ENCODE measurements at places on chromosomes 16 and 17.

- DNase-seq: peak; percentile 73
Measured at GRCh38 chr16:68902003-68902968, 59.0 kb downstream of the TANGO6 start.

DNA sequence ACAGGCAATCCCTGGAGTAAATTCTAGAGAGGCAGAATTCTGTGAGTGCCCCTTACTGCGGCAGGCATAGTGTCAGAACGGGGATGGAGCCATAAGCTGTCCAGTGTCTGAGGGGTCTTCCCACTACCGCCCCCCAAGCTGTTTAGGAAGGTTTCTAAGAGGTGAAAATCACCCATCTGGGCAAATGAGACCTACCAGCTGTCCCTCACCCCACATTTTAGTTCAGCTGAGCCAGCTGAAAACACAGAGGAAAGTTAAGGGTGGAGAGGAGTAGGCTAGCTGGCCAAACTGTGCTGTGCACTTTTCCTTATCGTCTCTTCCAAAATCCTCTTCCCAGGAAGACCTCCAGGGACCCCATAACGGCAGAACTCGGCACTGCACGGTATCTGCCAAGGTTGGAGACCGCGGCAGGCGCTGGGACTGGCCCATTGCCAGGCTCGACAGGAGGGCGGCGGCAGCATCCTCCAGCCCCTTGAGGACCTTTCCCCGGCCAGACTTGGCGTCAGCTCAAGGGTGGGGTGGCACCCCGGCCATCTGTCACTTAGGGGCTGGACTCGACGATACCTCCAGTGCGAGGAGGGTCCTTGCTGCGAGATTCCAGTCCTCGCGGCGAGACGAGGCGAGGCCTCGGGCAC, 955 bp downstream of the ACLY start:
- DNase-seq: no peak

- no peak for DNase-seq
Measured at GRCh38 chr17:55414983-55415382, 6.7 kb downstream of the MMD start.

DNA sequence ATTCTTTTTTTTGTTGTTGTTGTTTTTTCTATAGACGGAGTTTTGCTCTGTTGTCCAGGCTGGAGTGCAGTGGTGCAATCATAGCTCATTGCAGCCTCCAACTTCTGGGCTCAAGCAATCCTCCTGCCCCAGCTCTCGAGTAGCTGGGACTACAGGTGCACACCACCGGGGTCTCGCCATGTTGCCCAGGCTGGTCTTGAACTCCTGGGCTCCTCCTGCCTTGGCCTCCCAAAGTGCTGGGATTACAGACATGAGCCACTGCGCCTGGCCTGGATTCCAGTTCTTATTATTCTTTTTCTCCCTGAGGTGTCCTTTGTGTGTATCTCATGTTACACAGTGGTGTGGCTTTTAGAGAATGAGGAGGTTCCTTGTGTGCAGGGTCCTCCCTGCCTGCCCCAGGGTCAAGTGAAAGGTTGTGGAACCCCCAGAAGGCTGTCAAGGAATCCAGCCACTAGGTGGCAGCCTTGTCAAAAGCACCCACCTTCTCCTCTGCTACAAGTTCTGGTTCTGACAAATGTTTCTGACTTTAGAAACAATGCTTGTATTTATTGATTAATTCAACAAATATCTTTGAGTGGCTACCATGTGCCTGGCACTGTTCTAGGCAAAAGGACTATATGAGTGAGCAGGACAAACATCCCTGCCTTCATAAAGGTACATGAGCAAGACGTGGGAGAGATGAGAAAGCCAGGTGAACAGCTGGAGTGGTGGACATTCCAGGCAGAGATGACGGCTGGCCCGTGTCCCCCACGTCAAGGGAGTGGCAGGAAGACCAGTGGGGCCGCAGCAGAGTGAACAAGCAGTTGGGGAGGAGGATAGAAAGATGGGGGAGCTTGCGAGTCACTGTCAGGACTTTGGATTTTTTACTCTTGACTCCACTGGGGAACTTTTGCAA, 112.4 kb downstream of the SPECC1 start:
- peak; percentile 27 for DNase-seq

DNA sequence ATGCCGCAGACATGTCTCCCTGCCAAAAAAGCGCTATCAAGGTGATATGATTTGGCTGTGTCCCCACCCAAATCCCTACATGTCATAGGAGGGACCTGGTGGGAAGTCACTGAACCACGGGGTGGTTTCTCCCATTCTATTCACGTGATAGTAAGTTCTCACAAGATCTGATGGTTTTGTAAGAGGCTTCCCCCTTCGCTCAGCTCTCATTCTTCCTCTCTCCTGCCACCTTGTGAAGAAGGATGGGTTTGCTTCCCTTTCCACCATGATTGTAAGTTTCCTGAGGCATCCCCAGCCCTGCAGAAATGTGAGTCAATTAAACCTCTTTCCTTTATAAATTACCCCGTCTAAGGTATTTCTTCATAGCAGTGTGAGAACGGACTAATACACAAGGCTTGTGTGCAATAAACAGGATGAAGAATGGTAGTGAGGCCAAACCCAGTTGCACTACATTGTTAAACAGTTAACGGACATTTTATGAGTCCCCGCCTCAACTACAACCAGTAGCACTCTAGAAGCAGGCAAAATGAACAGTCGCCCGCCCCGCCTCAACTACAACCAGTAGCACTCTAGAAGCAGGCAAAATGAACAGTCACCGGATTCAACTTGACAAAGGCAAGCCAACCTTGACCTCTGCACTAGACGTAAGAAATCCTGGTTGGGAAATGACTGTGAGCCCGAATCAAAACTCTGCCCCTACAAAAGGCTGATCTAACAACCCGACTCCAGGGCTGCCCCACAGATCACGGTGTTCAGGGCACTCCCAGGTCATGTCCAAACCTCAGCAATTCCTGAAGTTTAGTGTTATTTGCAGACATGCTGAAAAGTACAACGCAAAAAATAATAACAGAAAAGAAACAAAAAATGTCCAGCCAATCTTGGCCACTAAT, 26.3 kb downstream of the VPS53 start:
- no peak for DNase-seq

GRCh38 chr17:28811651-28812090, 30.9 kb downstream of the FAM222B start:
- peak; percentile 33 for DNase-seq
